GM12892 (cell line): ENCODE measurements at places on chromosomes 13 and 19.

- DNase-seq = no peak
Observed at GRCh38 chr19:19134687-19135158, 3.6 kb downstream of the TMEM161A start.

DNA sequence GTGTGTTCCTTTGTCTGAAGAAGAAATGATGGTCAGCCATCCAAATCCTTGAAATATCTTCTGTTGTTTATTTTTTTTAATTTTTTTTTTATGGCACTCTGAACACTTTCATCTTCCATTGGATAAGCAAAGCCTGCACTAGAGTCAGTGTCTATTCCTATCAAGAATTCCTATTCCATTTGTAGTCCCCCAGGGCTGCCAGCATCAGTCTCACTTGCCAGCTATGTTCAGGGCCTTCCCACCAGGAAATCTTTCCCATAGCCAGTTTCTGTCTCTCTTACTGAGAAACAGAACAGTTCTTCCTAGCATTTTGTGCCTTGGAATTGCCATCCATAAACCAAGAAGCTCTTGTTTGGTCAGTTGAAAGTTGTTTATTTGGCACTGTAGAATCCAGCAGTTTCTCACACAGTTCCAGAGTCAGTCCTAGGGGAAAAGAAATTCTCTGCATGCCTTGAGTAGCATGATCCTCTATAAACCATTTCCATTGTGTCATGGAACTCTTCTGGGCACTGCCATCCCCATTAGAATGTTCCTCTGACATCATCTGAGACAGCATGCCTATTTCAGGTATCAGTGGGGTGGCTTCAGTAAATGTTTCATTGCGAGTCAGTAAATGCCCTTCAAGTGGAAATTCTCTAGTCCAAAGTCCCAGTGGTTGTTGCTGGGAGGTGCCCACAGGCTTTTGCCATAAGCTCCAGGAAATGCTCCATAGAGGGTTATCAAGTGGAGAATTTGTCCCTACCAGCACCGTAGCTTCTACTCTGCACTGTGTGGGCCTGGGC, 18.7 kb upstream of the SPRYD7 start:
- no peak for DNase-seq

GRCh38 chr13:73109288-73109899, 50.6 kb downstream of the KLF5 start:
- DNase-seq = no peak

DNA sequence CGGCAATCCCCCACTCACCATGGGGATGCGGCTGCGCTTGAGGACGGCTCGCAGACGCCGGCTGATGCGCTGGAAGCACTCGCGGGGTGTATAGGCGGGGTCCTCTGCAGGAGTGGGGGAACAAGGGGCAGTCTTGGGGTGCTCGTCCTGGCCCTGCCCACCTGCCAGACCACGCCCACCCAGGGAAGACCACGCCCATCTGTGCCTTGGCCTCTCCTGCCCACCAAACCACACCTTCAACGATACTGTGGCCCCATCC, 6.7 kb downstream of the RNU6-9 start:
- no peak for DNase-seq

- DNase-seq = no peak
Observed at GRCh38 chr13:92677571-92677970, 549.0 kb upstream of the GPC6 start.

DNA sequence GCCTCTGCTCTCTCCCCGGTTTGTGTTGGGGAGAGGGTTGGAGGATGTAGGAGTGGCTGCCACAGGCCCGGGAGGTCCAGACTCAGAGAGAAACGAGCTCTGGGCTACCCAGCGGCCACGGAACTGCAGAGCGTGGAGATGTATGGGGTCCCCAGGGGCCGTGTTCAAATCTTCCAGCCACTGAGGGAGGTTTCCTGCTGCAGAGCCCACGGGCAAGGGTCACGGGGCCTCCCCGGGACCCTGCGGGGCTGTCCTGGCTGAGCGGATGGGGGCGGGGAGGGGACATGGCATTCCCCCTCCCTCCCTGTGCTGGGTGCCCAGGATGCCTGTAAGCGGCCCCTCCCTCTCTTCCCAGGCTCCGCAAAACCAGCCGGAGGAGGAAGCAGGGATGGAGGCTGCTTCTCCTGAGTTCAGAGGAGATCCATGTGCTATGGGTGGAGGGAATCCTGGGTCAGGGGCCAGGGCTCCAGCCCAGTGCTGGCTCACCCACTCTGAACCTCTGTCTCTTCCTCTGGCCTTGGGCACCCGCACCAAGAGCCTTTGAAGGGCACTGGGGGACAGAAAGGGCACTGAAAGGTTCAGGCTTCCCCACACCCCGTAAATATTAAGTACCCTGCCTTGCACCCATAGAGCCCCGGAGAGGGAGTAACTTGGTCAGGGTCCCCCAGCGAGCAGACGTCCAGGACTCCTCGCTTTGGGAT, 22.6 kb downstream of the SMIM24 start:
- no peak for DNase-seq

DNA sequence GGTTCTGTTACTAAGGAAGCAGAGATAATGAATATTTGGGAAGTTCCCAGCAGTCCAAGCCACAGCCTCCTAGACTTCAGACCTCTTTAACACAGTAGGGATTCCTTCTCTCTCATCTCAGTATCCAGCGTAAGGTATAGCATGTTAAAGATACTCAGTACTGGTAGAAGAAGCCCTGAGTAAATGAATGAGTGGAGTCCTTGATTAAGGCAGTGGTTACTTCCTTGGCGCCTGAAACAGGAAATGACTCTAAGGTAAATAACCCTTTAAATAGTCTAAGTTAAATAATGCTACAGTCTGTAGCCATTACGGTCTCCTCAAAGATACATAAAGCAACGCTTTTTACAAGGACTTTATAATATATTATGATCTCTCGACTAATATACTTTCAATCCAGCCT, 650.8 kb upstream of the MIR17HG start:
- no peak for DNase-seq

DNA sequence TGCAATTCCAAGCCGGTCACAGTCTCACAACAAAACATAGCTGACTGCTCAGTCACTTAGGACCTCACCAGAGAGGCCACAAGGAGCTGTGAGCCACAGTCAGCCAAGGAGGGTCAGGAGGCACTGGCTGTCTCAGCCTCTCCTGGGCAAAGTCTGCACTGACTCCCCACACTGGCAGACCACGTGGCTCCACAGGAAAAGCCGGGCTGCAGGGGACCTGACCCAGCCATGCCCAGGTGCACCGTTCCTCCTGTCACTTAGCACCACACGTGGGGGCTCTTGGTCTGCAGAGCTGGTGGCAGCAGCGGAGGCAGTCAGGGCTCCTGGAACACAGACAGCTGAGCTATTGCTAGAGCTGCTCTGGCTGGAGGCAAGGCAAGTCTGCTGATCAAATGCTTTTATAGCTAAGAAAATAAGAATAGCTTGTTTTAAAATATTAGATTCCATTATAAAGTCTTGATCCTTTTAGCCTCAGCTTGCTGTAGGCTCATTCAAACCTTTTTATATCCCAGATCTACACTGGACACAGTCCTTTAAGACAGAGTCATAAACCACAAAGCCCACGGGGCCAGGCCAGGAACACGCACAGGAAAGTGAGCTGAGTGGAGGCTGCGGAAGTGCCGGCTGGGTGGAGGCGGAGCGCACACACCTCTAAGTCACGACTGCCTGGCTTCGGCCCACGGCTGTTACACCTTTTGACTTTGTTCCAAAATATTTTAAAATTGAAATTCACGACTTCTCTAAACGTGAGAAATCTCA, 744.1 kb downstream of the UQCRFS1 start:
- no peak for DNase-seq

GRCh38 chr19:46226438-46226973, 3.0 kb upstream of the IGFL1 start:
- no peak for DNase-seq

- no peak for DNase-seq
Observed at GRCh38 chr13:36163809-36164308, 32.7 kb upstream of the DCLK1 start.

DNA sequence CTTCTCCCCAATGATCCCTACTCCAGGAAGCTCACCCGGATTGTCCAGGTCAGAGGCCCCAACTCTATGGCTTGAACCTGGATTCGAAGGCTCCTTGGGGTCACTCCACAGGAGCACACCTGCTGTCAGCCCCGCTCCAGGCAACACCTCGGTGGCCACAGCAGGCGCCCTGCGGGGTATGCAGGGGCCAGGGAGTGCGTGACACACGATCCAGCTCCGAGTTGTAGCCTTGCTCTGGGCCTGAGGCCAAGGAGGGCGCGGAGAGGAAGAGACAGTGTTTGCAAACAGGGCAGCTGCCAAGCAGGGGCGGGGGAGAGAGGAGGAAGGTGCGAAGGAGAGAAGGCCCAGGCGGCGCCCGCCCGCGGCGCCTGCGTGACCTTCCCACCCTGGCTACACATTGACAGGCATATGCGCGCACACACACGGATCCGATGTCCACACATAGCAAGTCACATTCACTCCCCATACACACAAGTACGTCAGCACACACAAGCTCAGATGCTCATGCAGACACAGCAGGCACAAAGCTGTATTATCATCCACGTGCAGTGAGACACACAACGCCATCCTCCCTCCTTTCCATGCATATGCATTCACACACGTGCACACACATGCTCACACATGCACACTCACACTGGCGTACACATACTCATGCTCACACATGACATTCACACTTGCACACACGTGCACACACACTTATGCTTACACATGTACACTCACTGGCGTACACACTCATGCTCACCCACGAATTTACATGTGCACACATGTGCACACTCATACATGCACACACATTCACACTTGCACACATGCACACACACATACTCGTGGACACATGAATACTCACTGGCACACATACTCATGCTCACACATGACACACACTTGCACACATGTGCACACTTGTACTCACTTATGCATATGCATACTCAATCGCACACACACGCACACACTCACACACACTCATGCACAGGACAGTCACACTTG, 10.4 kb downstream of the SBK2 start:
- DNase-seq = no peak

- DNase-seq = no peak
Observed at GRCh38 chr13:110018009-110018408, 231.6 kb upstream of the IRS2 start.

GRCh38 chr13:30023196-30023895, 172.9 kb upstream of the UBL3 start:
- no peak for DNase-seq

GRCh38 chr13:27833206-27833605, 40.9 kb downstream of the GSX1 start:
- DNase-seq = no peak

GRCh38 chr19:19385896-19386869, 19.3 kb upstream of the GATAD2A start:
- no peak for DNase-seq

- no peak for DNase-seq
Observed at GRCh38 chr13:46039411-46040182, 12.9 kb downstream of the ZC3H13 start.

- DNase-seq = no peak
Observed at GRCh38 chr13:95226050-95226449, 75.2 kb downstream of the ABCC4 start.

DNA sequence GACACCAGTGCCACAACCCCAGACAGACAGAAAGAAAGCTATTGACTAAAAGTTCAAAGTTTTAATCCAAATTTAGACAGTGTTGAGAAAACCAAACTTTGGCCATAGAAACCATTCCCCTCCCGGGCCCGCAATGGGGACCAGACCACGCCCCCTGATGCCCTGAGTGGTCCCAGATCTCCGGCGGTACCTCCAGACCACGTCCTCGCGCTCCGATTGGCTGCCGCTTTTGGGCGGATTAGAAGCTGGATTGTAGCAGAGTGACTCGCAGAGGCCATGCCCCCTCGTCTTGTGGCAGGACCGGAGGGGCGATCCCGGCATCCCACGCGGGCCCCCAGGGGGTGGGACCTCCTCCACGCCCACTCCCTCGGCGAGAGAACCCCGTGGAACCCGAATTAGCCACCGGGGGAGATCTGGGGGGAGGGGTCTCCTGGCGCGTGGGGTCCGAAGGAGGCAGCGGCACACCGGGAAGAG, 797 bp upstream of the HSD17B14 start:
- peak; percentile 91 for DNase-seq

- no peak for DNase-seq
Observed at GRCh38 chr13:113625965-113626721, 31.9 kb downstream of the ATP4B start.

DNA sequence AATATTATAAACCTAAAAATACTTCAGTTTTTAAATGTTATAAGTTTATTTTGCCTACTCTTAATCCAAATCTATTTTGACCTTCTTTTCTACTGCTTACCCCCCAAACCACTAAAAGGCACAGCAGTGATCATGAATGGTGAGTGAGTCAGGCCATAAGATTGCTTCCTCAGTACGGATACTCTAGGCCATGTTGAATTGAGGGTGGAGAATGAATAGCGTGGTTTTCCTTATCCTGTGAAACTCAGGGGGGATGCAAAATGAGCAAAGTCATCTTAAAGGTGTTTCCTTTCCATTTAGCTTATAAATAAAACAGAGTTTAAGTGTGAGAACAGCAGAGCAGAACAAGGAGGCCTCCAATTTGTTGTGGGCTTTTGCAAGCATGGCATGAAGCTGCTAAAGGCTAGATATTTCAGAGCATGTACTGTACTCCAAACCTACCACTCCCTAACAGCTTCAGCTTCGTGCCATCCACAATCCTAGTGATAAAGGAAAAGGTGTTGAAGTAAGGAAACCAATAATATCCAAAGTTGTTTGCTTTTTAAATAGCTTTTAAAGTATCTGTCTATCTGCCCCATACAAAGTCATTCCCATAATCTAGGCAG, 25.0 kb downstream of the SERPINE3 start:
- no peak for DNase-seq

DNA sequence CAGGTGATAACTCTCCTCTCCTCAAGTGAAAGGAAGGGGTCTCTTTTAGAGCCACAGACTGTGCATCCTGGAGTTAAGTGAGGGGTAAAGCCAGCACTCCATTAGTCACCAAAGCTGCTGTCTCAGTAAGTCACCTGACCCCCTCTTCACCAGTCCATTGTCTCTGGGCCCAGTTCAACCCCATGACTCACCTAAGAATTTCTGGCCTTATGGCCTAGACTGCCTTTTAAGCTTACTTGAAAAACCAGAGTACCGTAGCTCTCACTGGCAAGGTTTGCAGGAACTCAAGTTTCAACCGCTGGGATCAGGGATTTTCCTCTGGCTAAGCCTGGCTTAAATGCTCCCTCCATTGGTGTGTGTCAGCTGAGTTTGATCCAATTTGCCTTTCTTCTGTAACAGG, 23.4 kb upstream of the EID2 start:
- DNase-seq = no peak

DNA sequence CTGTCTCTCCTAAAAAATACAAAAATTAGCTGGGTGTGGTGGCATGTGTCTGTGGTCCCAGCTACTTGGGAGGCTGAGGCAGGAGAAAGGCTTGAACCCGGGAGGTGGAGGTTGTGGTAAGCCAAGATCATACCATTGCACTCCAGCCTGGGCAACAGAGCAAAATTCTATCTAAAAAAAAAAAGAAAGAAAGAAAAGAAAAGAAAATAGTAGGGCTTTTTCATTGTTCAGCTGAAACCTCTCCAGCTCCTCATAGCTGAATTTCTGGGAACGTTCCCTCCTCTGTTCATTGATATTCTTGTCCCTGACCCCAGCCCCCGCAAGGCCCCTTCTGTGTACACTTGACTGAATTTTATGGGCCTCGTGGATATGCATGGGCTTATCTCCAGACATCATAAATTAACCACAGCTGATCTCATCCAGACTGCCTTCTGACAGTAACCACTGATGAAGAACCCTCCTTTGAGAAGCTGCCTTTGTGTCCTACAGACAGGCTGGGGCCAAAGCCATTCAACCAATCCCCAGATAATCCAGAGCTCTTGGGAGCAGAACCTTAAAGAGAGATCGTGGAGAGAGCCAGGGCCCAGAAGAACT, at the start of gene ELSPBP1:
ELSPBP1 (plus strand) TSS at position 424 of the 594 bp plus-strand sequence. CDS start 14,036 bp downstream, outside the sequence.
- no peak for DNase-seq

- DNase-seq = no peak
Observed at GRCh38 chr13:98544104-98544710, 32.7 kb downstream of the STK24 start.

- DNase-seq = peak; percentile 37
Observed at GRCh38 chr19:14081797-14082674, 3.5 kb downstream of the C19orf67 start.
